ENCODE measurements at places on chromosomes 12 and 14.

GRCh38 chr14:32414808-32415255, 85.7 kb downstream of the AKAP6 start:
- DNase-seq = no peak

DNA sequence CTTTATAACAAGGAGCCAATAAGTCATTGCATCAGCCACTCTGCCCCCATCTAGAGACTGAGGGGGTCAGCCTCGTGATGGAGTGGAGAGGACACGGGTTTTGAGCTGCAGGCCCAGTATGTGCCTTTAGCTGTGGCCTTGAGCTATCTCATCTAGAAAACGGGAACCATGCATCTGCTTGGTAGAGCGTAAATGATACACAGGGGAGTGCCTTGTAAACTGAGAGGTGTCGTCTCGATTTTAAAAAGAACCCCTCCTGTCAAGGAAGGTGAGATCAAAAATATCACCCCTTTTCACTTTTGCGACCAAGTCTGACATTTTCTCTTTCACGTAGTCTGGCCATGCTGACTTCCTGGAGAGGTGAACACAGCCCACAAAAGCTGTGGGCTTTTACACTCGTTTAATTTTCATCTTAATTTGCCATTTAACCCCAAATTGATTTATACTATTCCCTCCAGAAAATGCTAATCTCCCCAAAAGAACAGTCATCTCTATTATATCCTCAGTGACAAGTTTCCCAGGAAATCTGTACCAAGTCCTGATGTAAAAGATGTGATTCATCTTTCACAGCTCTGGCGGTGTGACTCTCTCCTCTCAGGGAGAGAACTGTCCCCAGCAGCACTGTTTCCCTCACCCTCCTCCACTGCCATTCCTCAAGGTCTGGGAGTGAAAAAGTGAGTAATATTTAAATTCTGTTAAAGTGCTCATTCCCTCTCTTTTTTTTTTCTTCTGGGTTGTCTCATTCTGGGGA, 30.6 kb downstream of the VCPKMT start:
- DNase-seq = peak; percentile 67

- no peak for DNase-seq
Measured at GRCh38 chr12:16090974-16091373, 179.8 kb downstream of the DERA start.

DNA sequence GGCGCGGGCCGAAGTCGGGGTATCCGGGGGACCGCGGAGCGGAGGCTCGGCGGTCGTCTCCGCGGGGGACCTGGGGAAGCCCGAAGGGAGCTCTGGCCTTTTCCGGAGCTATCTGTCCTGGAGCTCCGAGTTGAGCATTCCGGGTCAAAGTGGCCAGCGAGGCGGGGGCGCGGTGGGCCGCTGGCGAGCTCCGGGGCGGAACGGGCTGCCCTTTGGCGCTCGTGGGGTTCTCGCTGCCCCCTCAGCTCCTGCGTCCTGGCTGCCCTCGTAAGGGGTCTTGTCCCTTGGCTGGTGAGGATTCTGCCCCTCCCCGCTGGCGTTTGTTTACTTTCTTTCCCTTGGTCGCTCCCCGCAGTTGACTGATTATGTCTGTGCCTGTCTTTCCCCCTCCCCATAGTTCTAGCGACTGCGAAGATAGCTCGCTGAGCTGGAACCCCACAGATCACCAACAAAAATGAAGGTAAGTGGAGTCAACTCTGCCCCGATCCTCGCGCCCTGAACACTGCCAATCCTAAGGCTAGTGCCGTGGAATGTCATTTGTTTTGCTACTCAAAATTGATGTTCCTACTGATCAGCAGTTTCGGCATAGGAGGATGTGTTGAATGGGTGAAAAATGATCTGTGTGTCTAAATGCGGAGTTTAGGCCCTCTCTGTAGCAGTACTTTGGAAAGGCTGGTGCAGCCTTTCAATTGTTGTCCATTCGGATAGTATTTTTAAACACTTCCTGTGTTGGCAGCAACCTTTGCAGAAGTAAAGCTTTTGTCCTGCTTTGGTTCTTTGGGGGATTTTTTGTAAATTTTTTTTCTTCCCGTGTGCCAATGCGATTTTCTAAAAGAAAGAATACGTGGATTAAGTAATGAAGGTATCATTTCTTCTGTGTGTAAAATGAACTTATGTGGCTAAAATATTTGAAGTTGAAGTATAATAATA, 1.3 kb downstream of the ARID4A start:
- no peak for DNase-seq

GRCh38 chr12:112996501-112996900, 18.2 kb downstream of the OAS2 start:
- DNase-seq = no peak

GRCh38 chr12:90979951-90980350, 24.8 kb downstream of the EPYC start:
- no peak for DNase-seq

- DNase-seq = no peak
Measured at GRCh38 chr12:131493068-131493826, 217.6 kb upstream of the SFSWAP start.
